ENCODE measurements at places on chromosomes 2 and 18.

GRCh38 chr2:46117994-46118393 lies 179.2 kb upstream of the EPAS1 start:
- no peaks in the 10 kb centered on the region for H3K36me3 ChIP-seq
- no peak overlapping the region for H3K4me3 ChIP-seq
- no peak for DNase-seq
- no peak overlapping the region for H3K27ac ChIP-seq

DNA sequence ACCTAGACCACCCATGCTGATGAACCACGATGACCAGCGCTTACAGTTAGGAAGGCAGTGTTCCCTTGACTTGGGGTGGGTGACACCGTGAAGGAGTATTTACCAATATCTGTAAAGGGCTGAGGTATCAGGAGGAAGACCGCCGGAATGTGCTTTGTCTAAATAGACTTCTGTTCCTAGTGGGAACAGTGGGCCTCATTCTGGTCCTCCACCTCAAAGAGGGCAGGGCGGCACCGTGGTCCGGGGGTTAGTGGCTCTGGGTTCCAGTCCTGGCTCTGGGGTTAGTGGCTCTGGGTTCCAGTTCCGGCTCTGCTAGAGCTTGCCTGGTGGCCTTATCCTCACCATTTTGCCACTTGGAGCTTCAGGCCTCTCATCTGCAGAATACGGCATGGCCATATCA lies 91.6 kb upstream of the SMAD2 start:
- H3K36me3 ChIP-seq, result no peaks in the 10 kb centered on the region
- H3K4me1 ChIP-seq, result no peaks in the 10 kb centered on the region
- no peak for DNase-seq

- DNase-seq, result no peak
- no peak overlapping the region for H3K27ac ChIP-seq
- no peaks in the 10 kb centered on the region for H3K4me1 ChIP-seq
- no peaks in the 10 kb centered on the region for H3K36me3 ChIP-seq
- H3K4me3 ChIP-seq, result no peak overlapping the region
- no peaks in the 10 kb centered on the region for H3K27me3 ChIP-seq
Measured at GRCh38 chr2:239803766-239804115, 221.4 kb downstream of the NDUFA10 start.

DNA sequence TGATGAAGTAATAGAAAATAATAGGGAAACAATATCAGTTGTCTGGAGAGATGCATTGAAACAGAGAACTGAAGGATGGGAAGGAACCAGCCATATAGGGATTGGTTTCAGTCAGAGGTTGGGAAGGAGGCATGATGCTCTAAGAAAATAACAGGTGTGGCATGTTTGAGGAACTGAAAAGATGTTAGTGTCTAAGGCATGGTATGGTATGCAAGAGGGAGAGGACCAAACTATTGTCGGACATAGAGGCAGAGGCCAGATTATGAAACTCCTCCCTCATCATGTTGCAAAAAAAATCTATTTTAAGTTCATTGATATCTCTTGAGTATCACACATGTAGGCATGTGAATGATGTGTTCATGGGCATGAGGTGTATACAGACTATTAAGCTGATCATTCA lies 48.9 kb upstream of the EMILIN2 start:
- H3K36me3 ChIP-seq, result peaks cover 2% of the 10 kb centered on the region
- no peak overlapping the region for H3K4me3 ChIP-seq
- H3K27me3 ChIP-seq, result no peaks in the 10 kb centered on the region
- no peak overlapping the region for H3K27ac ChIP-seq

DNA sequence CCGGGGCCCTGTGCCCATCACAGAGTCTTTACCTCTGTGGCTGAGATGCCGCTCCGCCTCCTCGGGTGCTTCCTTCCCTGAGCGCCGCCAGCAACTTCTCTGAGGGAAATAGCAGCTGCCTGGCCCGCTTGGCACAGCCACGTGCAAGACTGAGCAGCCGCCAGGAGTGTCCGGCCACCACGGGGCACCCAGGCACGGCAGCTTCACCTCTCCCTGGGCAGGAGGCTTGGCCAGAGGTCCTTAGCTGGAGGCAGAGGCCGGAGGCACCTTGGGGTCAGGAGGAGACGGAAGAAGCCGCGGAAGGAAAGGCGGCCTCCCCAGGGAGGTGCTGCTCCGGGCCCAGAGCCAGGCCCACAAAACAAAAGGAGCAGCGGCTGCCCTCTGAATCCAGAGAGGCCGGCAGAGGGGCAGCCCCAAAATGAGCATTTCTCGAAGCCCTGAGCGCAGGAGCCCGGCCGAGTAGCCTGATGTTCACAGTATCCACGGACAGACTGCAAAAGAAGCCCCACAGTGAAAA lies 6.0 kb upstream of the LIMS2 start:
- H3K27ac ChIP-seq, result no peak overlapping the region
- DNase-seq, result no peak
- no peaks in the 10 kb centered on the region for H3K36me3 ChIP-seq
- H3K4me1 ChIP-seq, result no peaks in the 10 kb centered on the region
- no peak overlapping the region for H3K4me3 ChIP-seq

GRCh38 chr2:64987001-64987955 lies 1.9 kb upstream of the SLC1A4 start:
- peak overlapping the region; percentile 26 for H3K27ac ChIP-seq
- H3K4me3 ChIP-seq, result peak overlapping the region; percentile 59
- DNase-seq, result peak; percentile 33
- peaks cover 8% of the 10 kb centered on the region for H3K4me1 ChIP-seq
- no peaks in the 10 kb centered on the region for H3K27me3 ChIP-seq
- H3K36me3 ChIP-seq, result no peaks in the 10 kb centered on the region

DNA sequence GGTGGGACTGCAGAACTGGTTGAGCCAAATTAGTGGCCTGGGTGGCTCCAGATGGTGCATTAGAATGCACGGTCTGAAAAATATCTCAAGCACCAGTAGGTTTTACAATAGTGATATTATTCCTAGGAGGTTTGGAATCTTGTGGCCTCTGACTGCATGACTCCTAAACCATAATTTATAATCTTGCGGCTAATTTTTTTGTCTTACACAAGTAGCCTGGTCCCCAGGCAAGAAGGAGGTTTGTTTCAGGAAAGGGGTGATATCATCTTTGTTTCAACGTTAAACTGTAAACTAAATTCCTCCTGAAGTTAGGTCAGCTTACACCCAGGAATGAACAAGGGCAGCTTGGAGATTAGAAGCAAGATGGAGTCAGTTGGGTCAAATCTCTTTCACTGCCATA lies 98.9 kb upstream of the ARL4C start:
- no peak overlapping the region for H3K27ac ChIP-seq
- DNase-seq, result no peak
- H3K27me3 ChIP-seq, result no peaks in the 10 kb centered on the region

- no peaks in the 10 kb centered on the region for H3K36me3 ChIP-seq
- no peak overlapping the region for H3K27ac ChIP-seq
- H3K4me3 ChIP-seq, result no peak overlapping the region
- H3K4me1 ChIP-seq, result no peaks in the 10 kb centered on the region
- DNase-seq, result no peak
Measured at GRCh38 chr2:236798491-236798890, 228.9 kb downstream of the ACKR3 start.

DNA sequence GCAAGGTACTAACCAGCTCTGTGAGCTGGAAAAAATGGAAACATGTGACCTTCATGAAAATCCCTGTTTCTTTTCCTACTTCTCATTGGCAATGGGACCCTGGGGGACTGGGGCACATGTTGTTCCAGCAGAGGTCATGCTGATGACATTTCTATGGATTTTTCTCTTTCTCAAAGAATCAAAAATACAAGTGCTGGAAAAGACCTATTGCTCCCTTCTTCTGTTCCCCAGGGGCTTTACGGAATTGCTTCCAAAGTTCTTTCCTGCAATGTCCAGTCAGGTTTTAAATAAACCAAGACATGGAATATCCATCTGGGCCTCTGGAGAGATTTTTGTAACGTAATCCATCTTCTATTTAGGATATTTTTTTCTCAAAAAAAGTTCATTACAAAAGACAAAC lies 1006.1 kb upstream of the CELF4 start:
- no peak for DNase-seq
- H3K27me3 ChIP-seq, result no peaks in the 10 kb centered on the region
- H3K4me3 ChIP-seq, result no peak overlapping the region
- no peaks in the 10 kb centered on the region for H3K36me3 ChIP-seq
- no peak overlapping the region for H3K27ac ChIP-seq

DNA sequence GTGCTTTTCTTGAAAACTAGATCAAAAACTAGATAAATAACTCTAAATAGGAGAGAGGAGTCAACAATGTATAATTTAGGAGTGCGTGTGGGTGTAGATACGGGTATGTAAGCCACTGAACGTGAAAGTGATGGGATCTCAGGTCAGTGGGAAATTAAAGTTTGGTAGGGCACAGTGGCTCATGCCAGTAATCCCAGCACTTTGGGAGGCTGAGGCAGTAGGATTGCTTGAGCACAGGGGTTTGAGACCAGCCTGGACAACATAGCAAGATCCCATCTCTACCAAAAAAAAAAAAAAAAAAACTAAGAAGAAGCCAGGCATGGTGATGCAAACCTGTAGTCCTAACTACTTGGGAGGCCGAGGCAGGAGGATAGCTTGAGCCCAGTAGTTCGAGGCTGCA lies 247.1 kb downstream of the ANAPC1 start:
- no peak overlapping the region for H3K4me3 ChIP-seq
- peaks cover 12% of the 10 kb centered on the region for H3K4me1 ChIP-seq
- H3K36me3 ChIP-seq, result no peaks in the 10 kb centered on the region
- no peak for DNase-seq
- no peak overlapping the region for H3K27ac ChIP-seq

GRCh38 chr2:151106805-151107506 lies 154.7 kb downstream of the RBM43 start:
- no peaks in the 10 kb centered on the region for H3K36me3 ChIP-seq
- no peaks in the 10 kb centered on the region for H3K4me1 ChIP-seq

DNA sequence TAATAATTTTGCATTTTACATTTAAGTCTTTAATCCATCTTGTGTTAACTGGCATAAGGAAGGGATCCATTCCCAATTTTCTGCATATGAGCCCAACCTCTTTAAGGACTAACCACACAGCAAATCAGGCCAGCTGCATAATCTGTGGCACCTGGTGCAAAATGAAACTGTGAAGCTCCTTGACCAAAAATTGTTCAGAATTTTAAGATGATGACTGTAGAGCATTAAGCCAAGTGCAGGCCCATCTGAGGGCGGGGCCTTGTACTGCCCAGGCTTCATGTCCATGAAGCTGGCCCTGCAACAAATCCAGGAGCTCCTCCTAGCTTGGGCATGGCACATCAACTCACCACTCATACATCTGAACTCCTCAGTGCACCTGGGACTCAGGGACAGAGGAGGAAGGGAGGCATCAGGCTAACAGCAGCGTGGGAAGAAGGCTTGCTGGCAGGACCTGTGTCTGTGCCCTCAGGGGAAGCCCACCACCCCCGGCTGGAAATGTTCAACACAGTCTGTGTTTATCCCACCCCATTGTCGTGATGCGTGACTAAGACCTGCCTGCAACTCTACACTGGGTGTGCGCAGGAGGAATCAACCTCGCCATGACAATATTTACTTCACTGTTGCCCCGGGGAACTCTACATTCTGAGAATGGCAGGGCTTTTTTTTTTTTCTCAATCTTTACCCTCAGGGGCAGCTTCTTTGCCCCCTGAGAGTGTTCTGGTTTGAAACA lies 128.9 kb upstream of the SIX2 start:
- no peak overlapping the region for H3K27ac ChIP-seq
- H3K27me3 ChIP-seq, result no peaks in the 10 kb centered on the region
- H3K4me3 ChIP-seq, result no peak overlapping the region
- H3K4me1 ChIP-seq, result no peaks in the 10 kb centered on the region

DNA sequence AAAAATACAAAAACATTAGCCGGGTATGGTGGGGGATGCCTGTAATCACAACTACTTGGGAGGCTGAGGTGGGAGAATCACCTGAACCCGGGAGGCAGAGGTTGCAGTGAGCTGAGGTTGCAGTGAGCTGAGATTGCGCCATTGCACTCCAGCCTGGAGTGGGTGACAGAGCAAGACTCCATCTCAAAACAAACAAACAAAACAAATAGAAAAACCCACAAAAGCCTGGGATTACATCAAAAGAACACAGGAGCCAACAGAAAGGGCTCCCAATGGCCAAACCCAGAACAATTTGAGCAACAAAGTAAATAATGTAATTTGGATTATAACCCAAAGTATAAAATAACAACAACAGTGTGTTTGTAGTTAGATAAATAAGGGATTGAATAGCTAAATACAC lies 159.8 kb downstream of the UXS1 start:
- no peaks in the 10 kb centered on the region for H3K4me1 ChIP-seq
- H3K27ac ChIP-seq, result no peak overlapping the region
- no peak overlapping the region for H3K4me3 ChIP-seq

DNA sequence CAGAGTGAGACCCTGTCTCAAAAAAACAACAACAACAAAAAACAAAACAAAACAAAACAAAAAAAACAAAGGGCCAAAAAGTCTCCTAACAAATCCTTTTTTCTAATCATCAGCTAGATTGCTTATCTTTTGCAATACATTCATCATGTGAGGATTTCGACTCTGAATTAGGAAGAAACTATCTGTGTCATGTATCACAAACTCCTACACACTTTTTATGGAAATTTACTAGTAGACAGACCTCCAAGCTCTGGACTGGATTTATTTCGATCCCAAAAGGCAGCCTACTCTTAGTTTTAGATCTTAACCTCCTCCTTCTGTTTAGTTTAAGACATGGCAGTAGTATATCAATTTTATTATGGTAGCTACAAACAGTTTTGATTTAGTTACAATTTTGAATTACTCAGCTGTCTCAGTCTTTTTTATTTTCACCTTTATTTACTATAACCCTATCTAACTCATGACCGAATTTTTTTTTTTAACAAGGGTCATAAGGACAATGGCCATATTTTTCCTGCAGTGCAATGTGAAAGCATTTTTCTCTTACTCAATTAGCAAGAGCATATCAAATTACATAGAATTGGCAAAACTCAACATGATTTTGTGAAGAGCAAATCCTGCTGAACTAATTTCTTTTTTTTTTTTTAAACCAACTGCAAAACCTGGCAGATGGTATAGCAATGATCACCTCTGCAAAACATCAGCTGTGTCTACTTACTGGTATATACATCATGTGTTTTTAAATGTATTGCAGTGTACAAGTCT lies 10.7 kb upstream of the CCDC88A start:
- no peak overlapping the region for H3K27ac ChIP-seq
- H3K4me1 ChIP-seq, result peaks cover 6% of the 10 kb centered on the region

- H3K4me3 ChIP-seq, result no peak overlapping the region
- DNase-seq, result no peak
- H3K27ac ChIP-seq, result no peak overlapping the region
- H3K36me3 ChIP-seq, result no peaks in the 10 kb centered on the region
- no peaks in the 10 kb centered on the region for H3K27me3 ChIP-seq
Measured at GRCh38 chr2:150023663-150024062, 436.1 kb upstream of the MMADHC start.

- H3K36me3 ChIP-seq, result no peaks in the 10 kb centered on the region
- peaks cover under 1% of the 10 kb centered on the region for H3K4me1 ChIP-seq
- H3K4me3 ChIP-seq, result no peak overlapping the region
- DNase-seq, result no peak
- H3K27me3 ChIP-seq, result no peaks in the 10 kb centered on the region
- H3K27ac ChIP-seq, result no peak overlapping the region
Measured at GRCh38 chr18:5420906-5421305, 122.9 kb downstream of the EPB41L3 start.
